ENCODE measurements at places on chromosomes 12 and 14. TPM values are rescaled to one million over a fixed set of nuclear protein-coding genes. Genes with fewer than 3 reads are reported as not detected.

- no peaks in the 10 kb centered on the region for H3K27me3 ChIP-seq
- no peak for DNase-seq
- no peaks in the 10 kb centered on the region for H3K36me3 ChIP-seq
- no peaks in the 10 kb centered on the region for H3K4me1 ChIP-seq
- no peak overlapping the region for H3K4me3 ChIP-seq
- H3K27ac ChIP-seq, result no peak overlapping the region
These were observed 192.0 kb downstream of the CHST11 start for GRCh38 chr12:104648756-104649155.

GRCh38 chr14:92677087-92677668 is 71.2 kb downstream of the LGMN start:
- no peaks in the 10 kb centered on the region for H3K36me3 ChIP-seq
- no peak overlapping the region for H3K27ac ChIP-seq
- no peak for DNase-seq
- H3K4me3 ChIP-seq, result no peak overlapping the region
- H3K27me3 ChIP-seq, result no peaks in the 10 kb centered on the region

DNA sequence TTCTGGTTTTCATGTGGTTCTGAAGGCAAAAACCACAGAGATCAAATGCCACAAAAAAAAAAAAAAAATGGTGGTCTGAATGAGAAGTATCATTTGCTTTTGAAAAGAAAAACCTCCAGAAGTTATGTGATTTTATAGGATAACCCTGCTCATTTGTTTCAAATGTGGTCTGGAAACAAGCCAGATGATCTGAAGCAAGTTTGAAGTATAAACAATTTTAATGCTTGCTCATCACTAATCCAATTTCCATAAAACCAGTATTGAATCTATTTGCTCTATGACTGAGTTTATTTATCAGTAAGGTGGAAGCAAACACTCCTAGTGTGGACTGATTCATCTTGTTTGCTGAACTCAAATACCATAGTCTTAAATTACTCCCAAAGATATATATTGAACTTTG is 407.3 kb upstream of the FLRT2 start:
- H3K36me3 ChIP-seq, result no peaks in the 10 kb centered on the region
- H3K4me1 ChIP-seq, result no peaks in the 10 kb centered on the region
- no peak overlapping the region for H3K27ac ChIP-seq
- H3K4me3 ChIP-seq, result no peak overlapping the region
- DNase-seq, result no peak
- no peaks in the 10 kb centered on the region for H3K27me3 ChIP-seq

GRCh38 chr12:54265364-54265812 is 14.5 kb downstream of the CBX5 start:
- H3K4me3 ChIP-seq, result no peak overlapping the region
- no peak for DNase-seq
- H3K36me3 ChIP-seq, result no peaks in the 10 kb centered on the region
- H3K4me1 ChIP-seq, result no peaks in the 10 kb centered on the region
- H3K27ac ChIP-seq, result peak overlapping the region; percentile 5

DNA sequence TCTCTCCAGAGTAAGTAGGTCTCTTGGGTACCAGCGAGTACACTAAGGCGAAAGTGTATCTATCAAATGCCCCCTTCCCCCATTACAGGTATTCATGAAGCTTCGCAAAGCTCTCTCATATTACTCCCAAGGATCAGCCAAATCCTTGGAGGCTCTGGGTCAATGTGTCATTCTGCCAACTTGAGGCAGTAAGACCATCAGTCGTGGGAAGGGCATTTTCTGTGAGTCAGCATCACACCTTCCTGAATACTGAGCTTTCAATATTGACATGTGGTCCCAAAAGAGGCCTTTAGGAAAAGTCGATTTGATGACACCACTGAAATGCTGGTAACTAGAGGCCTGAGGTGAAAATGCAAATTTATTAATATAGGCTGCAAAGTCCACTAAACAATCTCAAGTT is 323.9 kb downstream of the LRIG3 start:
- H3K4me1 ChIP-seq, result no peaks in the 10 kb centered on the region
- no peak overlapping the region for H3K4me3 ChIP-seq
- no peak for DNase-seq
- H3K27ac ChIP-seq, result no peak overlapping the region
- H3K36me3 ChIP-seq, result no peaks in the 10 kb centered on the region

GRCh38 chr12:101892794-101893193 is 15.4 kb downstream of the DRAM1 start:
- H3K4me3 ChIP-seq, result no peak overlapping the region
- no peaks in the 10 kb centered on the region for H3K4me1 ChIP-seq

- no peaks in the 10 kb centered on the region for H3K4me1 ChIP-seq
- H3K36me3 ChIP-seq, result no peaks in the 10 kb centered on the region
- no peak for DNase-seq
- H3K27ac ChIP-seq, result no peak overlapping the region
- no peak overlapping the region for H3K4me3 ChIP-seq
- H3K27me3 ChIP-seq, result no peaks in the 10 kb centered on the region
These were observed 362.6 kb downstream of the DAD1 start for GRCh38 chr14:22226381-22226780.

GRCh38 chr12:104672096-104672445 is 215.3 kb downstream of the CHST11 start:
- H3K27me3 ChIP-seq, result no peaks in the 10 kb centered on the region
- H3K36me3 ChIP-seq, result no peaks in the 10 kb centered on the region
- H3K4me3 ChIP-seq, result no peak overlapping the region
- DNase-seq, result no peak

DNA sequence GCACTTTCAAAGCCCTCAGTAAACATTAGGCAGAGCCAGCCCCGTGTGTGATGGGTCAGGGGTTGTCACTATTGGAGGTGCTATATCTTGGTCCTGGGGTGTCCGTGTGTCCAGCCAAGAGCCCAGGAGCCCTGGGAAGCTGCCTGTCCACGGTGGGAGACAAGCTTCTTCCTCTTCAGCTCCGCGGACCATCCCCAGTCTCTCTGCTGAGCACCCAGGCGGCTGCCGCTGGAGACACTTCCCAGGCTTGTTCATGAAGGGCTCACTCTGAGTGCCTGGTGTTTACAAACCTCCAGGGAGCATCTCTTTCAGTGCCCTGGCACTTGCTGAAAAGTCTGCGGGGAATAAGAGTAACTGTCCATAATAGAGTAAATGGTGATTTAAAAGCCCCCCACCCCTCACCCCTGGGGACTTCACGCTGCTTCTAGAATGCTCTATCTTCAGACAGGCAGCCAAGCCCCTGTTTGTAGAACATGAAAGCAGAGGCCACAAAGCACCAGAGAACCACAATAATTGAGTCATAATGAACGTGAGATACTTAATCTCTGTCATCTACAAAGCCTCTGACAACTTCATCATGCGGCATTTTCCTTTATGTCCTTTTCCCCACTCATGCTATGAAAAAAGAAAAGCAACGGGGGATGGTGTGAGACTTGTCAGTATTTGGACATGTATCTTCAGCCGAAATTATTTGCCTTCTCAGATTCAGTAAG is 178.6 kb downstream of the TMEM132C start:
- H3K4me3 ChIP-seq, result no peak overlapping the region
- no peaks in the 10 kb centered on the region for H3K4me1 ChIP-seq
- H3K27me3 ChIP-seq, result no peaks in the 10 kb centered on the region
- no peaks in the 10 kb centered on the region for H3K36me3 ChIP-seq
- H3K27ac ChIP-seq, result no peak overlapping the region

- H3K4me3 ChIP-seq, result no peak overlapping the region
- no peaks in the 10 kb centered on the region for H3K36me3 ChIP-seq
- H3K27ac ChIP-seq, result no peak overlapping the region
- no peaks in the 10 kb centered on the region for H3K4me1 ChIP-seq
- H3K27me3 ChIP-seq, result no peaks in the 10 kb centered on the region
These were observed 460.0 kb downstream of the FUT8 start for GRCh38 chr14:65872536-65872935.

DNA sequence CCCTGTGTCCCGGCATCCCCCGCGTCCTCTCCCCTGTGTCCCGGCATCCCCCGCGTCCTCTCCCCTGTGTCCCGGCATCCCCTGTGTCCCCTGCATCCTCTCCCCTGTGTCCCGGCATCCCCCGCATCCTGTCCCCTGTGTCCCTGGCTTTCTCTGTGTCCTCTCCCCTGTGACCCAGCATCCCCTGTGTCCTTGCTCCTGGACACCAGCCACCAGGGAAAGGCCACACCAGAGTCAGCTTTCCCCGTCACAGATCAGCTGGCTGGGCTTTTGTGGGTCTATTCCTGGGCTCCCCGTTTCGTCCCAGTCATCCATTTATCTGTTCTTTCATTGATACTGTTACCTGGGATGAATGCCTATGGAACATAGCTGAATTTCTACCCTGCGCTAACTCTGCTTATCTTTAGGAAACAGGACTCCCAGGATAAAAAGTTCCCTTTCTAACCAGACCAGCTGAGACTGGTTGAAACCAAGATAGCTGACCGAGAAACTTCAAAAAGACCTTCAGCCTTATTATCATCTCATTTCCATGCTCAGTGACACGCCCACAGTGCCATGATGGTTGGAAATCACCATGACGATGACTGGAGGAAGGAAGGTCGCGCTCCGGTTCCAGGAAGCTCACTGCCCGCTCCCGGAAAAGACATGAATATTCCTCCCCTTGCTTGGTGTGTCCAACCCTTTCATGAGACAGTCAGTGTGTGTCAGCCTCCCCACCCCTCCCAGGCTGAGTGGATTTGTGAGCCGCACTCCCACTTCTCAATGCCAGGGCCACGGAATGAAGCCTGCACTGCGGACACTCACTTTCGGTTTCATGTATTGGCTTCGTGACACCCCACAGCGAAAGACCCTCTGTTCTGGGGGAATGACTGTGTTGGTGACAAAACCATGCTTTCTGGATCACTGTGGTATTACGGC is 276.4 kb upstream of the SFSWAP start:
- peaks cover 18% of the 10 kb centered on the region for H3K27me3 ChIP-seq
- H3K27ac ChIP-seq, result no peak overlapping the region
- DNase-seq, result no peak
- no peaks in the 10 kb centered on the region for H3K36me3 ChIP-seq

GRCh38 chr12:33182485-33182884 is 257.1 kb downstream of the SYT10 start:
- DNase-seq, result no peak
- H3K4me3 ChIP-seq, result no peak overlapping the region
- H3K4me1 ChIP-seq, result no peaks in the 10 kb centered on the region
- H3K36me3 ChIP-seq, result no peaks in the 10 kb centered on the region
- no peaks in the 10 kb centered on the region for H3K27me3 ChIP-seq

DNA sequence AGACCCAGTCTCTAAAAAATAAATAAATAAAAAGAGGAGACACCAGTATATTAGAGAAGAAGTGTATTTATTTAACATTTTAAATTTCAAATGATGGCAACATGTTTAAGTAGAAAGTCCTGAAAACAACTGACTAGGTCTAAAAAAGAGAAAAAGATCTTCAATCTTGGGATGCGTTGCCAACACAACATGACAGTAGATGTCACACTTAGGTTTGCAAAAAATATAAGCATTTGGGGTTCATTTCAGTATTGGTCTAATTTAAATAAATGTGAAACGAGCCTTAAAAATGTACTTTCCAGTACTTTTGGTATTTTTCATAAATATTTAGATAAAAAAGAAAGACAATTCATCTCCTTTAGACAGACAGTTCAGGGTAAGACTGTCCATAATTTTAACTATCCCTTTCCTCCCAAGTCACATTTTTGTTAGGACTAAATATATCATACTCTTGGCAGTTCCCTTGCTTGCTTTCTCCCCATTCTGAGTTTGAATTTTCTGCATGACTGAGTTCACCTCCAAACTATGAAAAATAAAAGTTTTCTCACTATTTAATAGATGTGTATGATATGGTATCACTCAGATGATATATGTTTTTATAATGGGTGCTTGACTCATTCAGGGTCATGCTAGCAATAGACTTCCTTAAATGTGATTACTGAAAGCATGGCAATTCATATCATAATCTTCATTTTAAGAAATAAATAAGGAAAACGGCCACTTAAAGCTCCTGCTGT is 4.3 kb downstream of the C14orf93 start:
- H3K4me1 ChIP-seq, result no peaks in the 10 kb centered on the region
- H3K27me3 ChIP-seq, result no peaks in the 10 kb centered on the region
- no peak overlapping the region for H3K4me3 ChIP-seq

DNA sequence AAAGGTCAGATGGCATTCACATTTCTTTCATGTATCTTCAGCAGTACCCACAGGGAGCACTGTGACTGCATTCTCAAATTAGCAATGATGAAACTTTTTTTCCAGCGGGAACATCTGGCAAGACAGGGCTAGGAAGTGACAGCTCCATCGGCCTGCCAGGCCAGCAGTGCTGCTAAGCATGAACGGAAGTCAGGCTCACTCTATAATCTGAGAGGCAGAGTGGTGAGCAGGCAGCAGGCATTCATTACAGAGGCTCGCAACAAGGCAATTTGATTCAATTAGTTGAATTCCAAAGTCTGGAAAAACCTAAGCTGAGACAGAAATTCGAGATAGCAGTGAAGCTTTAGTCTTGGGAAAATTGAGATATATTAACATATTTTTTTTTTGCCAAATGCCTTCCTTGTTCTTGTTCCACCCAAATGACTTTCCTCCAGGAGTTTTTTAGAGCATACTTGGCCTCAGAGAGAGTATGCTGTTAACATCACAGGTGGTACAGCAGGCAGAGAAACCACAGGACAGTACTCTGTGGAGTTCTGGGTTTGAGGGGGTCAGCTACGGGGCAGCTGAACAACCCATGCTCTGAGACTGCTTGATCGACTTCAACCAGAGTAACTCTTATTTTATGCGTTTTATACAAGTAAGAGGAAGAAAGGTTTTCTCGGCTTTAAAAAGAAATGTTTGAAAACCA is 414.9 kb downstream of the APAF1 start:
- H3K27ac ChIP-seq, result no peak overlapping the region
- H3K27me3 ChIP-seq, result no peaks in the 10 kb centered on the region
- no peaks in the 10 kb centered on the region for H3K36me3 ChIP-seq
- no peak for DNase-seq

- H3K27me3 ChIP-seq, result no peaks in the 10 kb centered on the region
- H3K36me3 ChIP-seq, result no peaks in the 10 kb centered on the region
- no peak overlapping the region for H3K27ac ChIP-seq
- no peak for DNase-seq
These were observed 9.7 kb downstream of the MMAB start for GRCh38 chr12:109563291-109564284.

GRCh38 chr12:1553987-1554982 is 40.1 kb downstream of the FBXL14 start:
- H3K27ac ChIP-seq, result no peak overlapping the region
- no peak overlapping the region for H3K4me3 ChIP-seq
- H3K36me3 ChIP-seq, result no peaks in the 10 kb centered on the region

GRCh38 chr12:3681595-3682061 is 71.3 kb downstream of the CRACR2A start:
- no peaks in the 10 kb centered on the region for H3K27me3 ChIP-seq
- H3K4me3 ChIP-seq, result no peak overlapping the region
- H3K27ac ChIP-seq, result no peak overlapping the region
- H3K36me3 ChIP-seq, result no peaks in the 10 kb centered on the region

- peak overlapping the region; percentile 35 for H3K27ac ChIP-seq
- no peak overlapping the region for H3K4me3 ChIP-seq
- no peaks in the 10 kb centered on the region for H3K36me3 ChIP-seq
- no peaks in the 10 kb centered on the region for H3K4me1 ChIP-seq
- peak; percentile 46 for DNase-seq
These were observed 180.2 kb downstream of the CRADD start for GRCh38 chr12:93857279-93857938.

Gene IKZF4
- total RNA-seq, result 5.6 TPM

Gene PRKAG1
- total RNA-seq, result 37.1 TPM

Gene ZDHHC22
- not detected for total RNA-seq

Gene VASH1
- total RNA-seq, result 13.5 TPM

Gene BIN2
- total RNA-seq, result 3.4 TPM

Gene KRT73
- not detected for total RNA-seq

Gene KRT83
- total RNA-seq, result not detected

Gene RCOR1
- total RNA-seq, result 3.3 TPM

Gene TAS2R30
- total RNA-seq, result 34.9 TPM

Gene BMP4
- total RNA-seq, result 16.8 TPM

Gene OAS1
- total RNA-seq, result 5.4 TPM
